ENCODE measurements at places on chromosomes 13 and 19. TPM values are rescaled to one million over a fixed set of nuclear protein-coding genes. Genes with fewer than 3 reads are reported as not detected.

GRCh38 chr13:28637714-28638355, 21.1 kb upstream of the POMP start:
- no peak for DNase-seq

DNA sequence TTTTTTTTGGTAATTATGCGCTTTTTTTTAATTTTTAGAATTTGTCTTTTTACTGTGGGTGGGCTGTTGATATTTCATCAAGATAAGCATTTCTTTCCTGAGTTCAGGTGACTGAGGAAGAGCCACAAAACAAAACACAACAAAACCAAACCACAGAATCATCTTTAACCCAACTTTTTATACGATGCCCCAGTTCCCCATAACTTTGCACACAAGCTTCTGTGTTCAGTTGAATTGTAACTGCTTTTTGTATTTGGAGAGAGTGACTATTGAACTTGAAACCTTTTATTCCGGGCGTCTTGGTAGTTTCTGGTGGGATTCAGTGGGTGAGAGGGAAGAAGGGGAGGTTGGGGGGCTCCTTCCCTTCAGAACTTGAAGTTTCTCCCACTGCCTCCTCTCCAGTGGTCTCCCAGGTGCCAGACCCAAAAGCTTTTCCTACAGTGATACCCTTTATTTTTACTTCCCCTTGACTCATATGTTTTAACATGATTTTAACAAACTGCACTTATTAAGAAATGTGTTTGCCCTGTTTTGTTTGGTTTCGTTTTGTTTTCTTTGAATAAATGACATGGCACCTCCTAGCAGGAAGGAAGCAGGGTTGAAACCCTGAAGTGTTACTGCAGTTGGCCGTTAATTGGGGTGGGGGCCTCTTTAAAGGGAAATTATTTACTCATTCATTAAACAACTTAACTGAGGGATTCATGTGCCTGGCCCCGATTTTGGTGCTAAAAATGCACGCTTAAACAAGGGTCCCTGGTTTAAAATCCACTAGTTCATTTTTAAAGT, 2.7 kb upstream of the CCDC97 start:
- no peak for DNase-seq

GRCh38 chr13:44088411-44088810, 208.7 kb downstream of the LACC1 start:
- DNase-seq: no peak

GRCh38 chr13:40794414-40795368, 5.3 kb downstream of the SLC25A15 start:
- DNase-seq: no peak

DNA sequence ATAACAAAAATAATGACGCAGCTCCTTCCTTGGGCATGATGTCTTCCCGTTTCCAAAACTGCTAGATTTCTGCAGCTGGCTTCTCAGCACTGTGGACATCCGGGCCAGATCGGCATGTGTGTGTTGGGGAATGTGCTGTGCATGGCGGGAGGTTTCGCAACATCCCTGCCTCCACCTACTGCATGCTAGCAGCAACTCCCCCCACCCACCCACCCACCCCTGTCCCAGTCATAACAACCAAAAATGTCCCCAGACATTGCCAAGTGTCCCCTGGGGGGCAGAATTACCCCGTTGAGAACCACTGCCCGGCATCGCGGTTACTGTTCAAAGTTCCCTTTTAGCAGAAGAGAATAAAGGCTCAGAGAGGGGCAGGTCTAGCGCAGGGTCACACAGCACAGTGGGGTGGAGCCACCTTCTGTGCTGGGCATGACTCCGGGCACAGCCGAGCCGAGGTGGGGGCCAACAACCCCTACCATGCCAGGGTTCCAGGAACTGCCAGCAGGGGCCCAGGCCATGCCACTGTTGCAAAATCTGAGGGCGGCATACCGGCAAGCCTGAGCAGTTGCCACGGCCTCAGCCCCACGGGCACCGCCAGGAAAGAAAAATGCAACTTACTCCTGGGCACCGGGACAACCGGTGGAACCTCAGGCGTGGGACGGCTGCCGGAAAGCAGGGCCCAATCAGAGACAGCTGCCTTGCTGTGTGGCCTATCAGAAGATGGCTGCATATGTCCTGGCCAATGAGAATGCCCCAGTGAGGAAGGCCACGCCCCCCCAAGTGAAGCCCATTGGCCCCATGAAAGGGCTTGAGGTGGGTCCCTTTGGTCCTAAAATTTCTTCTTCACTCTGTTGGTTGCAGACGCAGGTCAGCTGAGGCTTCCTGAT, 22.5 kb upstream of the NFIC start:
- DNase-seq: peak; percentile 66

DNA sequence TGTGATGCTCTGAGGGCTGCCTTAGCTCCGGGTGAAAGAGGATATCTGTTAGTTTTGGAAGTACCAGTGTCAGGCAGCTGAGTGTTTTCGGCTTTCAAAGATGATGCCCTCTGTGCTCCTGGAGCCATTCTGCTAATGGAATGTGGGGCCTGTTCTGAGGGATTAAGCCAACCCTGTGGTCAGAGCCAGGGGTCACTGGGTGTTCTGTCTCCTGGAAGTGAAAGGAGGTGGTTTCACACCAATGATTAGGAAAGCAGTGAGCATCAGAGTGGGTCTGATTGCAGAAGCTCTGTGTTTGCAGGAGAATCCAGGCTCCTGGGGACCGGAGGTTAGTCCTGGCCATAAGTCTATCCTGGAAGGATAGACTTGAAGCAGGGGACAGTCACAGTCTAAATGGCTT, 94.6 kb downstream of the UQCRFS1 start:
- DNase-seq: no peak

TYROBP gene
- 32.8 TPM for total RNA-seq

OR7A5 gene
- total RNA-seq: not detected

ZNF681 gene
- 3.2 TPM for total RNA-seq

DNA sequence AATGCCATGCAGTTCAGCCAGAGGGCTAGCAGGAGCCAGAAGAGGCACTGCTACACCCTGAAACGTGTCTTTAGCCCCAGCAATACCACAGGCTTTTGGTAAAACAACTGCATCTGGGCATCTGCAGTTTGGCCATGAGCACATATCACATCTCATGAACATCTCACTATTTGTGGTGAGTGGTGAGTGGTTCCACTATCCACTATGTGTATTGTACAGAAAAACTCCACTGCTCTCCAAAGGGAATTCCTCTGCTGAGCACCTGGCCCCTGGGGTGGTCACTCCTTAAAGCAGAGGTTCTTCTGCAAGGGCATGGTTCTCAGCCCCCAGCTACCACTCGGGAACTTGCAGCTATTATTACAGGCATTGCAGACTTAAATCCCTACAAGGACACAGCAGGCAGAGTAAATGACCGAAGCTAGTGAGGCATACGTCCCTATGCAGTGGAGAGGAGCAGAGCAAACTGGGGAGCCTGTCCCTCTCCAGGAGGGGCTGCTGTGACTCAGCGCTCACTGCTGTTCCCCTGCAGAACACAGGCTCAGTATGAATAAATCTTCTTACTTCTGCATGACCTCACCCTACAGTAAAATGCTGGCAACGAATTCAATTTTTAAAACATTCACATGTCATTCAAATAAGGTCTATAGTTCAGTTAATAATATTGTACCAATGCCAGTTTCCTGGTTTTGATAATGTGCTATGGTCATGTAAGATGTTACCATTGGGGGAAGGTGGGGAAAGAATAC, 332.4 kb upstream of the ZNF507 start:
- no peak for DNase-seq

ZNF541 gene
- total RNA-seq: 0.10 TPM

GRCh38 chr13:108195146-108195545, 20.2 kb downstream of the LIG4 start:
- DNase-seq: no peak

DNA sequence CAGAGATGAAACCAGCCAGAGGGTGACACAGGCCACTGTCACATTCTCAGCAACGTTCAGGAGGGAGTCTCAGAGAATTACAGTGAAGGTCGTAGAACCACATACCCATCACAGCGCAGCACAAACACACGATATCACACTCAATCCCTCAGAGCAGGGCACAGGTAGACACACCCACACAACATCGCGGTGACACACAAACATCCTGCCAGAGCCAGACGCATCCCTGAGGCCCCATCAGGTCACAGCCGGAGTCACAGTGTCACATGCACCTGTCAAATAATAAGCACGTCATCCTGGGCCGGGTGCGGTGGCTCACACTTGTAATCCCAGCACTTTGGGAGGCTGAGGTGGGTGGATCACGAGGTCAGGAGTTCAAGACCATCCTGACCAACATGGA, 17.5 kb downstream of the ELAVL3 start:
- no peak for DNase-seq

- DNase-seq: peak; percentile 57
Measured at GRCh38 chr19:13207846-13208671, 57.8 kb downstream of the IER2 start.

- peak; percentile 31 for DNase-seq
Measured at GRCh38 chr13:52029569-52029968, 5.1 kb downstream of the UTP14C start.

ZNF154 gene
- total RNA-seq: 0.67 TPM

DNA sequence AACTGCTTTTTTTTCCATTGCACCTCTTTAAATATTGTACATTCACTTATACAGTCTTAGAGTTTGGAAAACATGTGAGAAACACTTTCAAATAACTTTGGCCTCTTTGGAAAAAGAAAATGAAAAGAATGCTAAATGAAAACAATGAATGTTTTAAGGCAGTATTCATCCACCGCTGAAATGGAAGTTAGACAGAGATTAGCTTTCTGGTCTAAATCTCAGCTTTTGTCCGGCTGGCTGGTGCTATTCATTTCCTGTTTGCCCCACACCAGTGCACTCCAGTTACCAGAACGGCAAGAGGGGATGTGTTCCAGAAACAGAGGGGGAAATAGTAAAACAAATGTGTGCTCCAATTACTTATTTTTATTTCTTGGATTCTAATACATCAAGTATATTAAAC, 1201.3 kb downstream of the EFNB2 start:
- DNase-seq: no peak

EEF1AKMT1 gene
- 4.8 TPM for total RNA-seq

DNA sequence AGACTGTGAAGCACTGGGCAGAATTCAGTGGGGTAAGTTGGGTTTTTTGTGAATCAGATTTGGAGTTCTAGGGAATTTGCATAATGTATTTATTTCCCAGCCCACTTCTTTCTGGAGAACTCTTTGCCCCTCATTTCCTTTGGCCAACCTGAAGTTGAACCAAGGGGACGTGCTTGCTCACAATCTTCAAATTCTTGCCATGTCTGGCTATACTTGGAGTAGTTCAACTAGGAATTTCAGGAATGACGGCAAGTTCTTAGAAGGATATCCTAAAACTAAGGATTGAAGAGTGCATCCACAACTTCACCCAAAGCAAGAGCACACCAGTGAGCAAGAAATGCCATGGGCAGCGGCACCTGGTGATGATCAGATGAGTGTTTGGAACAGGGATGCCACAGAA, 88.5 kb downstream of the TEX26 start:
- DNase-seq: no peak

GRCh38 chr19:4352701-4353121, 9.3 kb downstream of the MPND start:
- DNase-seq: no peak

- DNase-seq: peak; percentile 53
Measured at GRCh38 chr19:52237771-52238400, 31.5 kb upstream of the ZNF766 start.

GRCh38 chr19:406135-406781, 2.7 kb downstream of the C2CD4C start:
- DNase-seq: no peak

- no peak for DNase-seq
Measured at GRCh38 chr13:48682436-48682835, 28.7 kb downstream of the CYSLTR2 start.

GRCh38 chr19:11203194-11204075, 6.1 kb upstream of the KANK2 start:
- DNase-seq: peak; percentile 75

GRCh38 chr13:100394005-100394695, 194.4 kb downstream of the GGACT start:
- DNase-seq: no peak

TINCR gene
- total RNA-seq: 4.4 TPM

DNA sequence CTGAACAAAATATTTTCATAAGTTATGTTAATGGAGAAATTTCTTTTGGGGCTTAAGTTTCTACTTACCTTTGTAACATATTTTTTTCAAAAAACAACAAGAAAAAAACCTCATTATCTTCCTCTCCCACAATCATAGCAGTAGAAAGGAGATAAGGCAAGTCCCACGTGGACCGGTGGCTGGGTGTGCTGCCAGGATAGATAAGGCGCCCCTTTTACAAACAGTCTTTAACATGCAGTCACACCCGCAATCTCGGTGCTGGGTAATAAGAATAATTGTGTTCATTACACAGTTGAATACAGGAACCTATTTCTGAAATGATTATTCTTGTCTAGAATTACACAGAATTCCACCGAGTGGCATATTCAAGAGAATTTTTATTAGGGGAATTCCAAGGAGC, 1202.3 kb downstream of the UQCRFS1 start:
- no peak for DNase-seq

GRCh38 chr19:1609103-1609396, 3.8 kb upstream of the UQCR11 start:
- no peak for DNase-seq

DNA sequence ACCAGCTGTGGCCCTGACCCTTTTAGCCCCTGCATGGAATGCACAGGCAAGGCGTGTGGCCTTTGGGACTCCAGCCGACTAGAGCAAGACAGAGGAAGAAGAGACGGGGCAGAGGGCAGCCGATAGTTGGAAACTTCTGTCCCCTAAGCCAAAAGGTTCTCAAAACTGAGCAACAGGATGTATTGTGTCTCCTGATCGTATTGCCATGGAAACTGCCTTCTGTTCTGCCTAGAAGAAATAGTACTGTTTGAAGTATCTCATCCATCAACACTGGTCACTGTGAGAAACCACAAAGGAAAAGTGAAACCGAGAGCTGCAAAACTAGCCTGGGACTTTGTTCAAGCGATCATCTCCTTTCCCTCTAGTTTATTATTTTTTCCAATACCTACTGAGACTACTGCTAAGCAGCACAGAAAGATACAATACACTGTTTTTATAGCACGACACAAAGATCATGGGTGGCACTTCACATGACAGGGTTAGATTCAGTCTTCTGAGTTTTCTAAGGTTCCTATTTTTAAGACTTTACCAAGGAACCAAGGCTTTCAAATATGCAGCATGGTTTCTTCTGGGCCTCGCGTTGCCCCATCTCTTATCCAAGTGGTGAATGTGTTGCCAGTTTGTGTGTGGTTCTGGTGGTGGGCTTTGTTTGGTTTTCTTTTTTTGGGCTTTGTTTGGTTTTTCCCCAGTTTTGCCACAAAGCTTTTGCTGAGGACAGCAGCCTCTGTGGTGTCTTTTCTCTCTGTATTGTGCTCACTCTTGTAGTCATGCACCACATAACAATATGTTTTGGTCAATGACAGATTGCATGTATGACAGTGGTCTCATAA, 49.3 kb upstream of the GPR183 start:
- no peak for DNase-seq

DNA sequence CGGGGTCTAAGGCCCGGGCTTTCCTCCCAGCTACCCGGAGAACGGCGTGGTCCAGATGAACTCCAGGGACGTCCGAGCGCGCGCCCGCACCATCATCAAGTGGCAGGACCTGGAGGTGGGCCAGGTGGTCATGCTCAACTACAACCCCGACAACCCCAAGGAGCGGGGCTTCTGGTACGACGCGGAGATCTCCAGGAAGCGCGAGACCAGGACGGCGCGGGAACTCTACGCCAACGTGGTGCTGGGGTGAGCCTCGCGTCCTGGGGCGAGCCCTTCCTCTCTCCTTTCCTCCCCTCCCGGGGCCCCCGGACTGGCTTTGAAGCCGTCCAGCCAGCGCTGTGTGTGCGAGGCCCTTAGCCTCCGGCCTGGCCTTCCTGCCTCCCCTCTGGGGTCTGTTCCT, 23.4 kb downstream of the UHRF1 start:
- no peak for DNase-seq

ZNF816 gene
- 10.8 TPM for total RNA-seq

Measured in colonic mucosa (tissue), 4 donors.